ENCODE measurements at places on chromosomes 1 and 21.

DNA sequence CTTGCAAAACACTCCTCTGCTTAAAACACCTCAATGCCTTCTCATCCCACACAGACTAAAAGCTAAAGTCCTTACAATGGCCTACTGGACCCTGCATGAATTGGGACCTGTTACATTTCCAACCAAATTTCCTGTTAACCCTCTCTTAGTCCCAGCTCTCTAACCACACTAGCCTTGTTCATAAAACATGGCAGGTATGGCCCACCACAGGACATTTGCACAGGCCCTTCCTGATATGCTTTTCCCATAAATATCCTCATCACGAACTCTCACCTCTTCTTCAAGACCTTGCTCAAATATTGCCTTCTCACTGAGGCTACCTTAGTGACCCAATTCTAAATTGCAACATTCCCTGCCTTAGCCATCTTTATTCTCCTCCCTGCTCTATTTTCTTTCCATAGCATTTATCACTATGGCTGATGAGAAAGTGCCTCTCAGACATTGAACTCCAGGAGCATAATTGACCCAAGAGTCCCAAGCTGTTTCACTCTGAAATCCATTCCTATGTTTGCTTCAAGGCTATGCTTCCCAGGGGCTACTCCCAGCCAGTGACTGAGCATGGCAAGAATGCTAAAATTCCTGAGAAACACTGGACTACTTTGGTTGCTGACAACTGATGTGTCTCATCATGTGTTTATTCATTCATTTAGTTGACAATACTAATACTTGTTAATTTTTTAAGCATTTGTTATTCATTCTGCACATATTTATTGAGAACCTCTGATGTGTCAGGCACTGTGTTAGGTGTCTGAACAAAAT is 2.7 kb upstream of the PALMD start:
- DNase-seq: no peak

GRCh38 chr1:22318279-22318981 is 133.2 kb upstream of the ZBTB40 start:
- DNase-seq: peak; percentile 12

DNA sequence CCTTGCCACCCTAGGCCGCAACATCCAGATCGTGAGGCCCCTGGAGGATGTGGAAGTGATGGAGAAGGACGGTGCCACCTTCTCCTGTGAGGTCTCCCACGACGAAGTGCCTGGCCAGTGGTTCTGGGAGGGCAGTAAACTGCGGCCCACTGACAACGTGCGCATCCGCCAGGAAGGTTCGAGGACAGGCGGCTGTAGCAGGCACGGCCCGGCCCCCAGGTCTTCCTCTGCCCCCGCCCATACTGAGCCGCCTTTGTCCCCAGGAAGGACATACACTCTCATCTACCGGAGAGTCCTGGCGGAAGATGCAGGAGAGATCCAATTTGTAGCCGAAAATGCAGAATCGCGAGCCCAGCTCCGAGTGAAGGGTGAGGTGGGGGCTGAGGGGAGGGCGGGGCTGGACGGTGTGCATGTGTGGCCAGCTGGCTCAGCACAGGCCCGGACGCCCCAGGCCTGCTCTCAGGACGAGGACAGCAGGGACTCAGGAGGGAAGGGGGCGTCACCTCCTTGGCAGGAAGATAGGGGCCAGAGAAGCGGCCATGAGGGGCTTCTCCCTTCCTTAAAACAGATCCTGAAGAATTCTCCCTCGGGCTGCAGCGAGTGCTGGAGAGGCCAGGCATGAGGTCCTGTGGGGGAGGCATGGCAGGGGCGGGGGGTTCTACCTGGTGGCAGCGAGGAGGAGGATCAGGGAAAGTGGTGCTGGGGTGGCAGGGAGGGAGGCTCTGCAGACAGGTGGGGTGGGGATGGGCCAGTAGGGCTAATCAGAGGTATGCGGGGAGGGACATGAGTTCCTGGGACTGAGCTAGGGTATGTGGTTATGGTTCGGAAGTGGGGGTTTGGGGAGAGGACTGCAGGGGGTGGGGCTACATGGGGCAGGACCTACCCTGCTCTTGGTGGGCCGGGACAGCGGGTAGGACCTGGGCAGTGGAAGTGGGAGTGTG is 69.9 kb downstream of the OBSCN start:
- no peak for DNase-seq

DNA sequence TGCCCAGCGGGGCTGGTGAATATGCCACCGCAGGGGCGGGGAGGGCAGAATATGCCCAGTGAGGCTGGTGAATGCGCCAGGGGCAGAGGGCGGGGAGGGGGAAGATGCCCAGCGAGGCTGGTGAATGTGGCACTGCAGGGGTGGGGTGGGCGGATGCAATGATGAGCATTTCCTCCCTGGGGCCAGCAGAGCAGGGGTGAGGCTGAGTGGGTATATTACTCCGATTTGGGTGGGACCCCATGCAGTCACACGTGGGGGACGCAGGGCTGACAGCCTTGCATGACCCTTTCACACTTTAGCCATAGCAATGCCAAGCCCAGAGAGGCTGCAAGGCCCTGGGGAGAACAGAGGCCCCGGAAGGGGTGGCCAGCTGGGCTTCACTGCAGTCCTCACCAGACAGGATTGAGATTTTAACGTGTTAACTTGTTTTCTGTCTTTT is 9.3 kb upstream of the SLX9 start:
- no peak for DNase-seq

- DNase-seq: no peak
Observed at GRCh38 chr21:33076600-33077329, 6.8 kb downstream of the OLIG1 start.

- DNase-seq: no peak
Observed at GRCh38 chr21:35563885-35564451, 496.4 kb downstream of the SETD4 start.

DNA sequence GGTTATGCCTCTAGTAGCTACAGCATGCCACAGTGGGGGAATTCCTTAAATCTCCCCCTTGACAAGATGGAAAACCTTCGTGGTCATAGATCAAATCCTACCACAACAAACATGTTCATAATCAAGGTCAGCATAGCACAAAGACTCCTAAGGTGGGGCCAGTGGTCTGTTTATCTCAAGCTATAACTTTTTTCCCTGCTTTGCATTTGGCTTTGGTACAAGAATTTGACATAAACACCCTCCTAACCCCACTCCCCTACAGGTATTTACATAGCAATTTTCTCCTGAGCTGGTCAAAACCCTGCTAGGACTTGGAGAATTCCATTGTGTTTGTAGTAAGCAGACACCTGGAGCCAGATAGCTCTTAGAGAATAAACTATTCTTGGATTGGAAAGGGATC is 58.5 kb downstream of the HIVEP3 start:
- no peak for DNase-seq

DNA sequence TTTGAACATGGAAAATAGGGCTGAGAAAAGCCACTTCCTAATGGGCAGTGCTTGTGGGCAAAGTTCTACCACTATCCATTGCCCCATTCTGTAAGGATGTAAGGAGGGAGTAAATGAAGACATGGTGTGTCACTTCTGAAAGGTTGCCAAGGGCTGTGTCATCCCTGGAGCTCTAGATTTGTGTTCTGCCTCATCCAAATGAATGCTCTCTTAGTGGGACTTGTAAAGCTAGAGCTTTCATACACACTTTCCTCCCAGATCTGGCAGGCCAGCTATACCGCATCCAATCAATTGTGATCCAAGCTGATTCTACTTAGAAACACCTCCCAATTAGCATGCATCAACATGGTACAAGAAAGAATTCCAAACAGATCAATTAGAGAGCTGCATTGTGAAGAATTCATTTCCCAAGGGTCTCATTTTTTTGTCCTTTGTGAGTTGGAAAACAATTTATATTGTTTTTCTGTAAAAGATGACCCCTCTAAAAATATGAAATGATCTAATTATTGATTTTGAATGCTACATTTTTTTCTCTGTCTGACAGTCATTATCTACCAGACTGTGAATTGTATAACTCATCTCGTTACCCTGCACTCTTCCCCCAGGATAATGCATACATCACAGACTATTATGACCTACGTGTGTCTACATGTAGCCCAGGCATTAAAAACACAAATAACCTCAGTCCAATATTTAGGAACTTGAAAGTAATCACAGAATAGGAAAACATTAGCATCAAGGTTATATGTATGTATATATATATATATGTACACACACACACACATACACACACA is 117.1 kb upstream of the DUSP10 start:
- DNase-seq: no peak

- DNase-seq: no peak
Observed at GRCh38 chr1:217526636-217527035, 104.3 kb downstream of the GPATCH2 start.

GRCh38 chr1:183838221-183838620 is 33.3 kb downstream of the RGL1 start:
- DNase-seq: no peak

DNA sequence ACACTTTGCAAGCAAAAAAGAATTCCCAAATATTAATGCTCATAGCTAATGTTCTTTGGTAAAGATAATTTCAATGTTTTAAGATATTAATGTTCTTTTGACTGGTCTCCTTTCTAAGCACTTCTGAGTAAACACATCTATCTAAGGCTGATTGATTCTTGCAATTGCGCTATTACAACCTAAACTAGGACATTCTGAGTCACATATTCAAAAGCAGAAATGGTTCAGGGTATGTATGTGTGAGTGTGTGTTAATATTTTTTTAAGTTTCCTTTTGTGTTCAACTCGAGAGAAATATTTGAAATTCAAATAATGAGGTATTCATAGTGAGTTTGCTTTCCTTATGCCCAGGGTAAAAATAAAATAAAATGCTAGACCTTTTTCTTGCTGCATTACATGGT is 203.6 kb upstream of the GRIK3 start:
- no peak for DNase-seq

- DNase-seq: no peak
Observed at GRCh38 chr21:42101246-42101645, 30.1 kb downstream of the UMODL1 start.

- DNase-seq: no peak
Observed at GRCh38 chr1:186617926-186618325, 62.3 kb downstream of the PTGS2 start.

DNA sequence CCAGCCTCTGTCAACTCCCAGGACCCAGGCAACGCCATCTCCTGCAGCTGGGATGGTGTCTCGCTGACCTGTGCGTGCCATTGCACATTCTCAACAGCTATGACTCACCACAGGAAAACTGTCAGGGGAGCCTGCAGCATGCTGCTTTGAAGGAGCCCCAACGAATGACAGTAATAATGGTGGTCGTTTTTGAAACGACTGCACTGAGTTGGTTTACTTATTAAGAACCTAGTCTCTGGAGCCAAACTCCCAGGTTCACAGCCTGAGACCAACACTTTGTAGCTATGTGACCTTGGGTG is 21.6 kb downstream of the TCEA3 start:
- no peak for DNase-seq

DNA sequence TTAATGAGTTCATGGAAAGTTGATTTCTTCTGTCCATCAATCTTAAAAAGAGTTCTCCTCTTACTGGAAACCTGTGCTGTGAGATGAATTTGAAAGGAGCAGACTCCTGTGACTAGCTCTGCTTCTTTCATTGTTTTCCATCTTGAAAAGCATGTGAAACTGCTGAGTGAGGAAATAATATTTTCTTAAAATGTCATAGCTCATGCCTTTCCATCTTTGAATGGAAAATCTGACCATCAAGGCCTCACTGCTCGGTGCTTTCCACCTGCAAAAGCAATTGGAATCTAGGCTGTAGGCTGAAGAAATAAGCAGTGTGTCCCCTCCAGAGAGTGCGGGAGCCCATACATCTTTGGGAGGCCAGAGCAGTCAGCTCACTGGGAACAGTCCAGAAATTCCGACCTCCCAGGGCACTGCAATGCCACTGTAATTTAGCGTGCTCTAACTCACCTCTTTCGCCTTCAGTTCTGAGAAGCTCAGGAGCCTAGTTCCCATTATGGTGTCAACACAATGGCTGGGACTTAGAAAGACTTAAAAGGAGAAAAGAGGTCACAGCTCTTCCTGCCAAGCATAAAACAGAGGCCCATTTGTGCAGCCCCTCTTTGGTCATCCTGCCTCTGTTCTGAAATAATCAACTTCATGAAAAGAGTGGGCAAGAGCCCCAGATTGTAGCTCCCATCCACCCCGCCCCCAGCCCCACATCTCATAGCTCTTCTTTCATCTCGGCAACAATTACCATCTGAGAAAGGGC is 50.4 kb upstream of the F3 start:
- no peak for DNase-seq

GRCh38 chr1:234188454-234188792 is 184.8 kb upstream of the COA6 start:
- DNase-seq: peak; percentile 82

GRCh38 chr21:38819719-38820159 is 14.0 kb downstream of the ETS2 start:
- no peak for DNase-seq

DNA sequence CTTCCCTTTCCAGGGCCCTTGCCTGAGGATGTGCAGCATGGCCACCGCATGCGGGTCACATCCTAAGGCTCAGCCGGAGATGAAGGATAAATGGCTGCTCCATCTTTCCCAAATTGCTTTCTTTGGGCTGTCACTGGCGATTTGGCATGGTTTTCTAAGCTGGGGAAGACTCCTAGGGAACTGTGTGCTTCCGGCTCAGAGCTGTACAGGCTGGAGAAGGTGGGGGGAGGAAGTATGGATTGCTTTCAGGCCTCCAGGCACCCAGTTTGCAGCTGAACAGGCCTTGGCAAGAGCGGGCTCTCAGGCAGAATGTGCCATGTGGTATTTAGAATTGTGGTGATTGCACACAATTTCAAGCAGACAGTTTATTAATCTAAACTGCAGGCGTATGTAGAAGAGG is 48.9 kb downstream of the TMEM53 start:
- no peak for DNase-seq

GRCh38 chr21:41428847-41429246 is 2.8 kb downstream of the MX1 start:
- DNase-seq: no peak

DNA sequence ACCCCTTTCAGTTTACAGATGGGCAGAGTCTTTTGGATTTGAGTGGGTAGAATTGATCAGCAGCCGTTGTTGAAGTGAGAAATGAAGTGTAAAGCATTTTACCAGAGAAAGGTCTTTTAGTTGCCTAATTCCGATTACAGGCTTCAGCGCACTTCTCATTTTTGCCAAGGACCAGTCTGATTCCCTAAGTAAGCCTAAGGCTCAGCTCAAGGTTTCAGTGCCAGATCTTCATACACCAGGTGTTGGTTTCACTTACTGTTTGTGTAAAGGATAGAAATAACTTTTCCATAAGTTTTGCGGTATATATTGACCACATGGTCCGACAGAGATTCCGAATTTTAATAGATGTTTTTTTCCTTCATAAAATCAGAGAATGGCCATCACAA is 83.9 kb upstream of the BMP8A start:
- DNase-seq: no peak

Data from HAP-1 (cell line).